ENCODE measurements at places on chromosomes 12 and 14.

DNA sequence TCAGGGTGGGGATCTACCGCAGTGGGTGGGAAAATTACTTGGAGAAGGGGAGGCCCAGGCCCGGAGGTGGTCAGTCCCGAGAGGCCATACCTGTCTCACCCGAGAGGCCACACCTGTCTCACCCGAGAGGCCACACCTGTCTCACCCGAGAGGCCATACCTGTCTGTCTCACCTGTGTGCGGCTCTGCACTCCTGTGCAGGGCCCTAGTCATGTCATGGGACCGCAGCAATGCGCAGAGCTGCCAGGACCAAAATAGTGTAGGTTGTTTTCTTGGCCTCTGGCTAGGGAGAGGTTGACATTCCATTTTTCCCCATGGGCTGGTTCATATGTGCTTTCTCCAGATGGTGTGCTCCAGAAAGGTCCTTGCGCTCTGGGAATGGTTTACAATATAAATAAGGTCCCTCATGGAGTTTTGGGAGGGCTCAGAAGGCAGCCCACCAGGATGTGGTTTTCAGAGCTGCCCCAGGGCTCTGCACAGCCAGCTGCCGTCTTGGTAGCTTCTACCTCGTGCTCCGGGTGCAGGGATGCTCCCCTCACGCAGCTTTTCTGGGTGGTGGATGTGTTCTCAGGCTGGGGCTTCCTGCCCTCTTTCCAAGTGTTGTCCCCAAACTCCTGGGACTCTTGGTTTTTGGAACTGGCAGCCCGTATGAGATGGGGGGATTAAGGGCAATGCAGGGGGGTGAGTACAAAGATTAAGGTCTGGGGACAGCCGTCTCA, 58.2 kb downstream of the CACNA1C start:
- no peak for DNase-seq

- no peak for DNase-seq
Measured at GRCh38 chr14:64954491-64955240, 12.1 kb upstream of the GPX2 start.

- no peak for DNase-seq
Measured at GRCh38 chr12:56900583-56900982, 33.6 kb downstream of the SDR9C7 start.

DNA sequence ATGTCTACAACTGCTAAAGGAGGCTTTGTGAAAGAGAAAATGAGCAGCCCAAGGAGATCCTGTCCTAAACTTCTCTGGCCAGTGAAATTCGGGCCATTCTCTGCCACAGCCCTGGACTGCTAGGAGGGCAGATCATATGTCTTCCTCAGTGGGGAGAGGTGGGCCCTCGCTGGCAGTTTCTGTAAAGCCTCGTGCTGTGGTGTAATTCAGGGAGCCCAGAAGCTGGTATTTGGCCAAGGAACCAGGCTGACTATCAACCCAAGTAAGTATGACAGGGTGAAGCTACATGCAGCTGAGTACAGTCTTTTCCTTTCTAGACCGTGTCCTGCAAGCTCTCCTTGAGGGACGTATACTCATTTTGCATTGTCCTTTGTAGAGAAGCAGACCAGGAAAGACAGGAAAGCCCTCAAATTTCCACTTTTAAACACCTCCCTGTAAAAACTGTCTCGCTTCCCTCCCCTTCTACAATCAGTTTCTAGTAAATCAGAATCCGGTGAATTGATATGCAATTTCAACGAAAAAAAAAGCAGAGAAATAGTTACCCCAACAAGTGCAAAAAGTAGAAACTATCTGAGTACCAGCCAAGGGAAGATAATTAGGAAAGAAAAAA, 106.8 kb downstream of the DAD1 start:
- no peak for DNase-seq

- no peak for DNase-seq
Measured at GRCh38 chr12:12823300-12823699, 10.2 kb downstream of the DDX47 start.

GRCh38 chr12:68981516-68981915, 48.5 kb upstream of the CPM start:
- no peak for DNase-seq

- no peak for DNase-seq
Measured at GRCh38 chr12:104303538-104304151, at the start of gene EID3. Gene EID3 (plus strand): TSS chr12:104303739. CDS start chr12:104303935, 196 bp downstream.

DNA sequence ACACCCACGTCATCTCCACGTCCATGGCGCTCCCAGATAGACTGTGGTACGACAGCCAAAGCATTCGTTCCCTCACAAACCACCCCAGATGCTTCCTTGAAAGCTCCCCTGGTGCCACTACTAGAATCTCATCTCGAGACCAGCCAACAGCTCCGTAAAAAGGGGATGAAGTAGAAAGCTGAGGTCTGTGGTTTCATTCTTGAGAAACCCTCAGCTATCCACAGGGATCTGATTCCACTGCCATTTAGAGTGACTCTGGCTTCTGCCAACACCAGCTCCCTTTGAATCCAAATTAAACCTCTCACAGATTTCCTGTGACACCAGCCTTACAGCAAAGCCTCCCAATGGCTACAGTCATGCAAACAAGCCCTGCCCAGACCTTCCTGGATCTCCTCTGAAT, 18.5 kb upstream of the FOXN3 start:
- no peak for DNase-seq

DNA sequence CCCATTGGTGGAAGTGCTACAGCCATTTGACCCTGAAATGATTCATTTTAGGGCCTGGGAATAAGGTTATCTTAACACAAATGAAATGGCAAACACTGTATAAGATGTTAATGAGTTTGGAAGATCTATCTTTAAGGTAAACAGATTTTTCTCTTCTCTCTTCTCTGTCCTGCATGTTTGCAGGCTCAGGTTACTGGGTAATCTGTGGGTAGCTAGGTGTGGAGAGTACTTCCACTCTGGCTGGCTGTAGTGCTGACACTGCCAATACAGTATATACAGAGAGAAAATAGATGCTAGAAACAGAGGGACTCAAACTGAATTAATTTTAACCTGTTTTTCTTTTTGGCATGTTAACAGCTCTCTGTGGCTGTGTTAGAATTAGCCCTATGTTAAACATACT, 84.6 kb downstream of the SLC38A6 start:
- no peak for DNase-seq

- DNase-seq = no peak
Measured at GRCh38 chr12:22257100-22257499, 77.4 kb downstream of the ST8SIA1 start.

DNA sequence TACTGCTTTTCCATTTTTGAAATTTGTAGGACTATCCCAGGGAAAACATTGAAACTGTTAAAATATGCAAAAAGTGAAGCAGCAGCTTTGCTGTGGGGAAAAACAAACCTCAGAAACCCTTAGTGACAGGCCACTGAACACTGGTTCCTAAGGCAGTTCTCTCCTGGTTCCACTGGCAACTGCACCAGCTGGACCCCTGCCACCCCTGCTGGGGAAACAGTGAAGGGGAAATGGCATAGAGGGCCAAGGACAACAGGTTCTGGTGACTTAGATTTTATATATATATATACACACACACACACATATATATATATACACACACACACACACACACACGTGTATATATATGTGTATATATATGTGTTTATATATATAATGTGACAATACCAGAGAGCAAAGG, 16.2 kb upstream of the KRT7 start:
- DNase-seq = no peak

GRCh38 chr12:125473501-125473900, 408.3 kb downstream of the AACS start:
- no peak for DNase-seq

GRCh38 chr14:38090506-38090905, 117.2 kb upstream of the SSTR1 start:
- no peak for DNase-seq

DNA sequence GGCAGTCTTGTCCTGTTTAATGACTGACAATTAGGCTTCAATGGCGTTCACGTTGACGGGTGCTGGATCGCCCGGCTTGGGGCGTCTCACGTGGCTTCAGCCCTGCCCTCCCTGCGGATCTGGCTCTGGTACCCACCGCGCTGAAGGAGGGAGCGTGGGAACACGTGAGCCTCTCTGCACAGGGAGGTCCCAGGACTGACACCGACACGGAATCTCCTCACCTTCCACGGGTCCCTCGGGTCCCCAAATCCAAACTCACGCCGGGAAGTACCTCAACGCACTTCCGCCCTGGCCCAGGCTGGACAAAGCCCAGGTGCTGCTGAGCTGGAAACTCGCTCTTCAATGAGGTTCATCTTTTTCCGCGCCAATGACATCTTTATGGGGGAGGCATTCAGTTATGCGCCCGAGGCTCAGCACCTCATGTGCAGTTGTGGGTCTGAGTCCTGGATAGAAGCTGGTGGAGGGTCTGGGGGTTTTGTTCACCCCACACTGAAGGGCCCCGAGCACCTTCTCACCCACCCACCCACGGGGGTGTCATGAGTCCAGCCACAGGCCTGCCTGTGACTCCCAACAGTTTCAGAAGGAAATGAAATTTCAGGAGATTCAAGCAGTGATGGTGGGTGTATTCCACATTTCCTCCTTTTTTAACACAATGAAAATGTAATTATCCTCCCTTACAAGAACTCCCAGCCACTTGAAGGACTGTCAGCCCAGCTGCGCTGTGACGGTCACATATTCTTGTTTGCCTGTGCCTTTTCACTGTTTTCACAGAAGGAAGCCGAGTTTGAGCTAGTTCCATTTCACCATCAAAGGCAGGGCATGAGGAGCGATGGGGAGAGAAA, 251.7 kb upstream of the SFSWAP start:
- no peak for DNase-seq

- no peak for DNase-seq
Measured at GRCh38 chr14:47678157-47678556, 2.8 kb upstream of the MDGA2 start.

- DNase-seq = no peak
Measured at GRCh38 chr12:107415834-107416233, 269.8 kb upstream of the PWP1 start.

GRCh38 chr12:104314242-104314614, 10.7 kb downstream of the EID3 start:
- no peak for DNase-seq

DNA sequence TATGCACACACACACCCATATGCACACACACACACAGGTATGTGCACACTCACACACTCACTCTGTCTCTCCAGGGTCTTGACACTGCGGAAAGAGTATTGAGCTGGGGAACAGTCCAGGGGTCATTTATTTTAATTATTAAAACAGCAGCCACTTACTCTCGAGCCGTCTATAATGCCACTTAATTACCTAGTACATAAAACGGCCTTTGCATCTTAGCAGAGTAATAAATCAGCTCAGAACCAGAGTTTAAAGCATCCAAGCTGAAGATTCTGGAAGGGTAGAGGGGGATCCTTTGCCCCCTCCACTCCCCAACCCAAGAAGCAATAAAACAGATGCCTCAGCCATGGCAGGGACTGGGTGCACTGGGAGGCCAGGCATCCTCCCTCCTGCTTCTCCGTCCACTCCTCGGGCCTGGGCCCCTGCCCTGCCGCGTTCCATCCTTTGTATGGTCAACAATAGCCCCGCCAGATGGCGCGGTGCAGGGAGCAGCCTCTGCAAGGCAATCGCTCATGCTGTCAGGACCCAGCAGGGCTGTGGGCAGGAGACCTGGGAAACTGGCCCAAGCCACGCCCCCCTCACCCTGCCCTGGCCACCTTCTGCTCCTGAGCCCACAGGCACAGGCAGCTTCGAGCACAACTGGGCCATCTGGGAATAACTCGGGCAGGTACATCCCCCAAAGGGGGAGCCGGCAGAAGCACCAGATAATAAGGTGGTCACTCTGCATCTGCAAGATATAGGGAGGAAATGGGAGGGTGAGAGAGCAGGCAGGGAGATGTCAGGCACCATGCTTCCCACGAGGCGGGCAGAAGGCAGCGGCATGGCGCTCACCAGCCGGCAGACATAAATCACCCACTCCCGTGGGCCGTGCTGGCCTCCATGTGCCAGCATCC, 40.9 kb downstream of the CCDC85C start:
- peak; percentile 67 for DNase-seq

GRCh38 chr12:49672301-49673217, 34.6 kb downstream of the FMNL3 start:
- DNase-seq = no peak

DNA sequence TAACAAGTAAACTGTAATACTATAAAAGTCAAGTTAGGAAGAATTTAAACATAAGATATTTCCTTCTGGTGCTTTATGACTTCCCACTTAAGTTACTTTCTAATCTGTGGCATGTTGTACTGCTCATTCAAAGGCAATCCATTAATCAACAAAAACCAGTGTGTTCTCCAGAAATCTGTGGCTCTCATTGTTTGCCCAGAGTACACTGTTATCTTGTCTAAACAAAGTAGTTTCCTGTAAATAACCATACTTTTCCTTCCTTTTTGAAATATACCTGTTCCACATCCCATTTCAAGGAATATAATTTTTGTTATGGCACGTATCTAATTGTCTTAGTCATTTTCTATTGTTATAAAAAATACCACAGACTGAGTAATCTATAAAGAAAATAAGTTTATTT, 184.1 kb downstream of the CCER1 start:
- DNase-seq = no peak

- DNase-seq = peak; percentile 35
Measured at GRCh38 chr14:47442211-47442610, 233.2 kb downstream of the MDGA2 start.

DNA sequence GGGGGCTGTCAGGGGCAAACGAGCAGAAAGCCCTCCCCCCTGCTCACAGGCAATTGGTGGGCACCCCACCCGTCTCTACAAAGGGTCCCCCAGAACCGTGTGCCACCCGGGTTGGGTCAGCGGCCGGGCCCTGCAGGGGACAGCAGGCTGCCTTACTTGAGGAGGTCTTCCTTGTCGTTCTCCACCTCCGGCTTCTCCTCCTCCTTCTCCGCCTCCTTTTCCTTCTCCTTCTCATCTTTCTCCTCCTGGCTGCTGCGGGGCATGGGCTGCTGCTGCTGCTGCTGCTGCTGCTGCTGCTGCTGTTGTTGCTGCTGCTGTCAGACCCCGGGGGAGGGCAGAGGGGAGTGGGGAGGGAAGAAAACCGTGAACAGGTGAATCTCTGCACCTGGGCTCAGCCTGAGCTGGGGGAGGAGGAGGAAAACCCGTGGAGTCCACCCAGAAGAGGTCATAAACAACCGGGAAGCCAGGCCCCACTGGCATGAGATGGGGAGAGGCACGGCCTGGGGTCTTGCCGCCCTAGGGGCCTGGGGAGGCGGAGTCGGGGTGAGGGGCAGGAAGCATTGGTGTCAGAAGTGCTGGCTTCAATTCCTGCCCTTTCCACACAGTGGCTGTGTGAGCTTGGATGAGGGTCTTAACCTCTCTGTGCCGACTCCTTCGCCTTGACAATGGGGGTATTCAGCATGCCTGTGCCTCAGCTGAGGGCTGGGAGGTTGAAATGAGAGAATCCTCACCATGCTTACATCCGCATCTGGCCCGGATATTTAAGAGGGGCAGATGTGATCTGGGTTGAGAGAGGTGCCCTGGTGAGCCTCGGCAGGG, 107.6 kb downstream of the RFLNA start:
- DNase-seq = no peak

DNA sequence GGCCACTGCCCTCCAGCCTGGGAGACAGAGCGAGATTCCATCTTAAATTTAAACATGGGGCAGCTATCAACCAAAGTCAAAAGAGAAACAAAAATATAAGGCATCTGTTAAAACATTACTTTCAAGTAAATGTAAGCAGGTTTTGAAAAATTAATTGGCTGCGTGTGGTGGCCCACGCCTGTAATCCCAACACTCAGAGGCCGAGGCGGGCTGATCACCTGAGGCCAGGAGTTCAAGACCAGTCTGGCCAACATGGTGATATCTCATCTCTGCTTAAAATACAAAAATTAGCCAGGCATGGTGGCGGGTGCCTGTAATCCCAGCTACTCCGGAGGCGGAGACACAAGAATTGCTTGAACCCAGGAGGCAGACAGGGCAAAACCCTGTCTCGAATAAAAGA, 82.7 kb downstream of the PLEKHA5 start:
- no peak for DNase-seq

Measured in HEK293T (cell line).